ENCODE measurements at places on chromosomes 2 and 18.
A peak's percentile ranks its signal among the peaks of the same experiment; 100 is the strongest.

DNA sequence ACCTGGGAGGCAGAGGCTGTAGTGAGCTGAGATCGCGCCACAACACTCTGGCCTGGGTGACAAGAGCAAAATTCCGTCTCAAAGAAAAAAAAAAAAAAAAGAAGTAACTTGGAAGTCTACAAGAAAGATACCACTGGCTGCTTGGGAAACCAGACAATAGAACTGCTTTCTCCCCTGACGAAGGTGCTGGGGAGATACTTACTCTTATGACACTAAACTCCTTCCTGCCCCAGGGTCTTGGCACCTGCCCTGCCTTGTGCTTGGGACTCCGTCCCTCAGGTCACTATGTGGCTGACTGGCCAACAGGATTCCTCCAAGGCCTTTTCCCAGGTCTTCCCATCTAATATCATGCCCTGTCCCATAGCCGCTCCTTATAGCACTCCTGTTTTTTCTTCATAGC, 30.7 kb downstream of the INPP5D start:
- no peak for DNase-seq

GRCh38 chr2:179622635-179623300, 238.6 kb downstream of the ZNF385B start:
- DNase-seq: no peak

DNA sequence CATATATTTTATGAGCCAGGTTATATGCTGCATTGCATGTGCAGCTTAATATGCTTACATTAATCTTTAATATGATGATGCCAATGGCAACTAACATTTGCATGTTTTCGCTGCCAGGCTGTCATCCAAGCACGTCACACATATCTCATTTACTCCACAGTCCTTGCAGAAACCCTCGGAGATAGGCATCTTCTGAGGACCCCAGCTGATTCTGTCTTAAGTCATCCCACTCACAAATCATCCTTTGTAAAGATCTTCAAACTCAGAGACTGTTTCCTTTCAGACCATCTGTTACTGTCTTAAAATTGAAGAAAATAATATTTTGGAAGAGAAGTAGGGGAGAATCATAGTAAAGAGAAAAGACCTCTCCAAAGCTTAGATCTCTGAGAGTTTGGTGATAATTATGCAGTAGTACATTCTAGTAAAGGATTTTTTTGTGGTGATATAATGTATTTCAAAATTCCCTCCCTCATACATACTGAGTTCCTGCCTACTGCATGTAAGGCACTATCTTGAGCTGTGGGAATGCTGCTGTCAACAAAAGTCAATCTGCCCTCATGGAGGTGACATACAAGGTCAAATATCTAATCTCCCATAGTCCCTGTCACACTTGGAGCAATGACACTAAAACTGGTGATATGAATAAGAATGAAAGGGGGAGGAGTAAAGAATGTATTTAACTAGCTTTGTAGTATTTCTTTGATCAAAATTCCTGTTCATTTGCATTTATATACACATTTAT, 11.0 kb downstream of the ITGA4 start:
- DNase-seq: no peak

DNA sequence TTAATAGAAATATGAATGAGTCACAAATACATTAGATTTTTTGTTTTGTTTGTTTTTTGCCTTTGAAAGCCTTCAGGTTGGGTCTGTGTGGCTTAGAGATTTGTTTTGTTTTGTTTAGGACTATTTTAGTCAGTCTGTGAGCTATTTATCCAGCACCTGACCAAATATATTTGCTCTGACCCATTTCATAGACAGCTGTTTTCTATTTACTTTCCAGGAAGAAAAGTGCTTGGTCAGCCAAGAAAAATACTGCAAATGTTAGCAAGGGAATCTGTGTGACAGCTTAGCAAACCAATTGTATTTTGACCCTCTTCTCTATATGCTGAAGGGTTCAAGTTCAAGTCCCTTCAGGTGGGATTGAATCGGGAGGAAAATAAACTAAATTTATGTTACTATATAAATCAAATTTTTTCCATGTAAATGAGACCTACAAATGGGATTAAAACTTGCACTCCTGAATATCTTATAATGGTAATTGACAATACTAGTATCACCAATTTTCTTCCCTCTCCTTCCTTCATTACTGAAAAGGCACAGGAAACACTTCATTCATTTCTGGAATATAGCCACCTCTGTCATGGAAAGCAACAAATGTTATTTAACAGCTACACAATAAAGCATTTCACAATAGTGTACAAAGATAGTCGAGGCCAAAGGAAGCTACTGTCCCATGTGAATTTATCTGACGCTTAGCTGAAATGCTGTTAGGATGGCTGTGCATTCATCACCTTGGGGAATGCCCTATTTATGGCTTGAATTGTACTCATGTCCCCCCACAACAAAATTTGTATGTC, 23.1 kb upstream of the KLF7 start:
- DNase-seq: peak; percentile 22

- DNase-seq: peak; percentile 99
Observed at GRCh38 chr18:22667616-22668422, 250.1 kb upstream of the CTAGE1 start.

DNA sequence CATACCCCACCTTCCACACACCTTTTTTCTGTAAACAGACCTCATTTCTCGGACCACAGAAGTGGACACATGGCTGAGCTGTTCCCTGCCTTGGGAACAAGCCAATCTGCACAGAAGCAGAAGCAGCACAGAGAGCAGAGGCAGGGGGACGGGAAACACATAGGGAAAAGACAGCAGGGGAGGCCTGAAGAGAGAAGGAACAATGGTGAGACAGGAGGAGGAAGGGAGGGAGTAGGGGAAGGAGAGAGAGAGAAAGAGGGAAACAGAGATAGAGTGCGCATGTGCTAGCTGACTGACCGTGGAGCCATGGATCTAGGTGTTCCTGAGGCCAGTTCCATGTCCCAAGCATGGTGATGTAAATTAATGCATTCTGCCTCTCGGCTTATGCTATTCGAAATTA, 119.7 kb downstream of the NOL10 start:
- no peak for DNase-seq

DNA sequence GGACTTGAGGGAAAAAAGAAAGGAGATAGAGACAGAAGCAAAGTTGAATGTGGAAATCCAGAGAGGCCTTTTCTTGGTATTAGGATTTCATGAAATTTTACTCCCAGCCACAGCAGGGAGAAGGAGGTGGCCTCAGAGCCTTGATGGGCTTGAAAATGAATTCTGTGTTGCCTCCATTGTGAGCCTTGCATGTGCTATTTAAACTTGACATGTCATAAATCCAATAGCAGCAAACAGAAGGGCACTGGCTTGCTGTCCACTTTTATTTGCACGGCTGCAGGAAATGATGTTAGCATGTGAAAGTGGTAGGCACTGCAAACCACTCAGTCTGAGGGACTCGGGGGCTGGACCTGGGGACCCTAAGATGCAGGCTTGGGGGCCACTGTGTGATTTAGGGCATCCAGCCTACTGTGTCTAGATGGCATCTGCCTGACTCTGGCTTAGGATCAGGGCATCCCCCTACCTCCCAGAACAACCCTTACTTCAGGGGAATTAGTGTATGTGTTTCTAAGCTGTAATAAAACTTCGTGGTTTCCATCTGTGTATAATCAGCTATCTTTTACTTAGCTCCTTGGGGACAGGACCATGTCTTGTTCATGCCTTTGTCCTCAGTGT, 139.1 kb upstream of the SKOR2 start:
- DNase-seq: no peak

GRCh38 chr2:141021109-141021508, 1109.7 kb downstream of the LRP1B start:
- peak; percentile 29 for DNase-seq

- DNase-seq: peak; percentile 79
Observed at GRCh38 chr2:191691016-191691735, 13.2 kb downstream of the NABP1 start.

DNA sequence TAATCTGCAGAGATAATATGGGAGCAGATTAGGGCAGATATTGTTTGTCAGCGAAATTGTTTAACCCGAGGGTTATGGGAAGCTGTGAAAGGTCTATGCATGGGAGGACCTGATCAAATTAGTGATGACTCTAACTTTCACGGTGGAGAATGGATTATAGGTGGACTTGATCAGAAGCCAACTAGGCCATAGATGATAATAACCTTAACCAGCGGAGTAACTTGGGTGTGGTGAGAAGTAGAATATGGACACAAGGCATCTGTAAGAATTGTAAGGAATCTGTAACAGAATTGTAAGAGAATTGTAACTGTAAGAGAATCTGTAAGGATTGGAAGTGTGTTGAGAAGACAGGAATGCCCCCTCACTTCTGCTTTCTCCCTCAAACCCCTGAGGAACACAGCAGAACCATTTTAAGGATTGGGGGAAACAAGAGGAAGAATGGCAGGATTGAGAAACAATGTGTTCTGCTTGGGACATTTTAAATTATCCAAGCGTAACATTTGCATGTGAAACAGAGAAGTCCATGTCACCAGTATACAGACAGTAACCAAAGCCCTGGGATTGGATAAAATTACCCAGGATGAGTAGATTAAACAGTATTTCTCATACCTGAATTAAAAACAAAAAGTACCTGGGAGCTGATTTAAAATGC, 14.9 kb upstream of the SLC39A10 start:
- no peak for DNase-seq

DNA sequence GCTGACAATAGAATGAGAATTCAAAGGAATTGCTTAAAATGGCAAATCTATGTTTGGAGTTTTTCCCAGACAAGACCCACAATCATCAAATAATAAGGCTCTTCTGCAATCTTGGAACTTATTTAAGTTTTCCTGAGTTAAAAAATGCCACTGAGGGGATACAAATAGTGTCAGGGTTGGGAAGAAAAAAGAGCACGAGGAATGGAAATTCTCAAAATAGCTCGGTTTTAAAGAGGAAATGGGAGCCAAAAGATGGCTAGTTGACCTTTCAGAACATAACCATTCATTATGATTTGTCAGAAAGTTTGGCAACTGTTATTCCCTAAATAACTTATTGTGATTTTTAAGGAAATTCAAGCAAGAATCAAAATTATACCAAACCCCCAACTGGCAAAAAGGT, 127.7 kb downstream of the RAPGEF4 start:
- no peak for DNase-seq

DNA sequence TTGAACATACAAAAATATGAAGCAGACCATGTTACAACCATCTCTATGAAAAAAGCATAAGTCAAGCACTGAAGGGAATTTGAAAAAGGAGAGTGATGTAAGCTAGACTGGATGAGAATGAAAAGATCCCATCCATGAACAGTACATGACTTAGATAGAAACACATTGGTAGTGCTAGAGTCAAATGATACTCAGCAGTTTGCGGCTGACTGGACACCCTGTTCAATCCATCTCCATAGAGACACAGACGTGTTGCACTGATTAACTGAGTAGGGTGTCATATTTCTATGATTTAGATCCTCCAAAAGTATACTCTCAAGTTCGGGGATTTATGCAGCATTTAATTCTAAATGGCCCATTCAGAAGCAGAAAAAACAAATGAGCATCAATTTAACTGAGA, 674.3 kb upstream of the NRXN1 start:
- DNase-seq: no peak

- no peak for DNase-seq
Observed at GRCh38 chr2:240959214-240959940, 39.0 kb upstream of the SNED1 start.

DNA sequence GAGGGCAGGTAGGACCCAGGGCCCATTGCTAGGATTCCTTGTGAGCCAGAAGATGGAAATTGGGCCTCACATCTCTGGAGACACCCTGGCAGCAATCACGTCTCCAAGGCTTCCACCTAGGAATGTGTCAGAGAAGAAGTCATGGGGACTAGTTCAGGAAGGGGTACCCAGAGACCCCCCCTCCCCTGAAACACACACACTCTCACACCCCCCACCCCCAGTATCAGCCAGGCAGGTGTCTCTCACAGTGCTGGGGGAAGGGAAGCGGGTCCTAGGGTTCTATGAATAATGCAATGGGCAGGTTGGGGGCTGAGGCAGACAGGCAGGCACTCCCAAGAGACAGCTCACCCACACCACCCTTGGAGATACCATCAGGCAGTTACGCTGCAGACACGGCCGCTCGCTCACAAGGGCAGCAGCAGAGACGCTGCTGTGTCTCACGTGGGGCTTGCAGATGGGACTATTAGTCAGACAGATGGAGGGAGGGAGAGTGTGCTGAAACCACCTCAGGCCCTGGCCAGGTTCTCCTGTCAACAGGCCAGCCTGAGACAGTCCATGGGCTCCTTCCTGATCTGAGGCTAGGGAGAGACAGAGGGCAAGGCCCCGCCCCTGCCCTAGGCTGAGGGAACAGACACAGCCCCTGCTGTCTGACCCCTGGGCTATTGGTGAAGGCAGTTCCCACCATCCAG, 134.6 kb downstream of the CYP26B1 start:
- DNase-seq: peak; percentile 4

DNA sequence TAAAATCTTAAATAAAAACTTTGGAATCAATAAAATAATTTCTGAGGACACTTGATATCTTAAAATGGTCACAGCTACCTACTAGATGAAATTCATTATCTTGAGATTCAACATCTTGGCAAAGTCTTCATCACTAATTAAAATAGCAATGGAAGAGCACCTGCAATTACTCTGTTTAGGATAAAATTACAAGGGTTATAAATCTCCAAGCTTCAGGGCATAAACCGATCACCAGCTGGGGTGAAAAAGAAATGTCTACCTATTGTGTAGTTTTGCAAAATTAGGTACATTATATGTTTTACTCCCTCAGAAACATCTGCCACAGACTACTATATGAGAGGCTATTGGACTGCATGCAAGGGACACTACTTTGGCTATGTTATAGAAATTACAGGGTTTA, 327.1 kb downstream of the CCDC178 start:
- DNase-seq: no peak

Data from brain microvascular endothelial cell (primary cell).